ENCODE measurements at places on chromosomes 2 and 18.

GRCh38 chr2:200378652-200379290 is 72.3 kb downstream of the SPATS2L start:
- DNase-seq = no peak

- DNase-seq = no peak
Observed at GRCh38 chr2:9137379-9138150, 69.0 kb upstream of the ASAP2 start.

DNA sequence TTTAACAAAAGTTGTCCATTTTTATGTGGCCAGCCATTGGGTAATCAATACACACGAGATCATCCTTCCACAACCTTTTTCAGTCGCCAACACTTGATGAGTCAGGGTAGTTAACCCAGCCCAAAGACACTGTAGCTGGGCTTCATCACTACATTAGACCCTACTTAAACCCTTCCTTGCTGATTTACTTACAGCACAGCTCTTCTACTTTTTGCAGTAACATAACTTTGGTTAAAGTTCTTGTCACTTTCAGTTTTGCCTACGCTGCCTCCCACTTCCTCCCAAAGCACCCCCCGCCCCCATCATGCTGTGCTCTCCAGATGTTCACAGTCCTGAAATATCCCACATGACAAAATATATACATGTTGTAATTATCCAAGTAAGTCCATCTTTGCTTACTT is 103.6 kb downstream of the CDK15 start:
- DNase-seq = no peak

DNA sequence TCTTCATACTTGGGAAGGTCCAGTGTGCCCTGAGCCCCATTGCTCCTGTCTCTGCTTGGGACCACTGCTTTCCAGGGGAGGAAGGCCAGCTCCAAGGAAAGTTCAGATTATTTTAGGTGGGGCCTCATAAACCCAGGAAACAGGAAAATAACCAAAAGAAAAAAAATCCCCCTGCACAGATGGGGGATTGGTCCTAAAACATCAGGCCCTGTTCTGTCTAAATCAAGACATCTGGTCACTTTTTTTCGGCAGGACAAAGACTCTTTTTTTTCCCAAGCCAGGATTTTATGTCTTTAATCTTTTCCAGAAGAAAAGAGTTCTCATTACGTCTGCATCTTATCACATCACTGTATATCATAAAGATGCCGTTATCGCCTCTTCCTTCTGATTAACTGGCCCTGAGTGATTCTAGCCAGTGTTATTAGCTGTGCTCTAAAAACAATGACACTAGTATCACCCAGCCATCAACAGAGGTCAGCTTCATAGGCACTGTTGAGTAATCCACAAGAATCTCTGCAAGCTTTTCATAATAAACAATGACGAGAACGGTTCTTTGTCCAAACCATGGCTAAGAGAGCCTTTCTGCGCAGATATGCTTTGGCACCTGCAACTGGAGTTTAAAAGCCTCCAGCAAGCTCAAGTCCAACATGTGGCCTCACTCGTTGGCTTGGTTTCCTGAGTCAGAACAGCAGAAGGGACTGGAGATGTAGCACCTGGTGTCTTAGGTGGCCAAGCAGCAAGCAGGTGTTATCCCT is 138.2 kb downstream of the VAPA start:
- no peak for DNase-seq

DNA sequence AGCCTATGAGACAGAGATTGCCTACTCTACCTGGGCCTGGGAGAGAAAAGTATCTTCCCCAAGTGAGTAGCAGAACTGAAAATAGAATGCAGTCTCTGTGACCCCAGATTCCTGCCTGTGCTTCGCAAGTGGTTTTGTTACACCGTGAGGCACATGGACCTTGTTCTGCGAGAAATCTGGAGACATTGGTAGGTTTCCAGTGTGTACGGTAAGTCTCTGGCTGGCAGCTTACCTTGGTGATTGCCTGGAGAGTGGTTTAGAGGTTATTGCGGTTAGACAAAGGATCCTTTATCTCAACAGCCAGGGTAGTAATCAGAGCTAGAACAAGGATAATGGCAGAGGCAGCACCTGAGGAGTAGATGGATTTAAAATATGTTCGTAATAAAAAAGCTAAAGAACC is 606.0 kb upstream of the GCFC2 start:
- no peak for DNase-seq

DNA sequence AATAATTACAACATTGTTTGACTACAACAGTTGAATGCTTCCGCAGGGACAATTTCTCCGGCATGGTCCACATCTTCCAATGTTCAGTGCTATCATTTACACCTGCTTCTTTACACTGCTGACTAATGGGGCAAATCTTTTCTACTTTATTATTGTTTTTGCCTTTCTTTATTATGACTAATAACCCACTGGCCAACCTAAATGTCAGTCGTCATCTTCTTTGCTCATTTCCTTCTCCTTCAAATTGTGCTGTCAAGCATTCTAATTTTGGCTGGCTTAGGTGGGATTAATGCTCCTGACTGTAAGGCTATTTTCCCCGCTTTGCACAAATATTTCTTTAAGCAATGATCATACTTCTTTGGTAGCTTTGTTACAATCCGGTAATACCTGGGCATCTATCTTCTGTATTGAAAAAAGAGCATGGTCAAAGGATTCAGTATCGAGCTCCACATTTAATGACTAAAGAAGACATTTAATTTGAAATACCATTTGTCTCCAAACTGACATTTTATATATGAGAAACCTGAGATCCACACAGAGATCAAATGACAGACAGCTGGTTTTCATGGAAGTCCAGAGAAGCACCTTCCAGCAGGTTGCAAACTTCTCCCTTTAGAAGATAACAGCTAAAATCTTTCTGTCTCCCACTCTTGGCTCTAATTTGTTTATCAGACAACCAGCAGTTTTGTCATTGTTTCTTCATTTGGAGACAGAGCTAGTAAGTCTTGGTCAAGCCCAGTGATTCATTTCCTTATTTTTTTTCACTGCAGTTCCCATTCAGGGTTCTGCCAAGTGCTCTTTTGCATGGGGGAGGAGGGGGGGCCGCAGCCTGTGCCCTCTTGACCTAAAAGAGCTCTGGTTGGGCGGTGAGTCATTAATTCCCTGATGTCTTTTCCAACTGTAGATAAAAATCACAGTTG is 132.9 kb downstream of the SOCS6 start:
- DNase-seq = no peak

DNA sequence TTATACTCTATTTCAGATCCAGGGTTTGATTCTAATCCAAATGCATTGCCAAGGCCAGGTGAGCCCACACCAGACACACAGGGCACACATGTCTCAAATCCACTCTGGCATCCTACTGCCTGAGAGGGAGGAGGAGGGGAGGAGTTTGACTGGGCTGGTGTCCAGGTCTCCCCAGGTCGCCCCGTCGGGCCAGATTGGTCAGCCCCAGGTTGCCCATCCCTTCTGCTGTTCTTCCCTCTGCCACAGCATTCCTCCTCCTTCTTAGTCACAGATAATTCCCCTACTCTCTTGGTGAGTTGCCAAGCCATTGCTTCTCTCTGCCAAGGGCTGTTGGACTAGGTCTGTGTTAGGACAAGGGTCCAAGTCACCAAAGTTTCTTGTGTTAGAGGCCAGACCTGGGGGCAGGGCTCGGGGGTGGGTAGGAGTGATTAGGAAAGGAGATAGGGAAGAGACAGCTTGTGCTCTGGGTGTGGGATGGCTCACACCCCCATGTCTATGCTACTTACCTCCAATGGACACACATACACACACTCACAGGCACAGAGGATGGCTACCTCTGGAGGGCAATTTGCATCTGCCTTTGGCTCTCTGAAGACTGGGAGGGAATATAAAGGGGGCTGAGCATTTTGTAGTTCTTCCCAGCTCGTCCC is 2.5 kb upstream of the EGR4 start:
- no peak for DNase-seq

- DNase-seq = no peak
Observed at GRCh38 chr2:2735041-2735440, 404.0 kb upstream of the MYT1L start.

- DNase-seq = no peak
Observed at GRCh38 chr2:231613331-231613662, 20.6 kb downstream of the TEX44 start.

GRCh38 chr2:188898261-188898660 is 75.9 kb upstream of the COL3A1 start:
- no peak for DNase-seq

GRCh38 chr18:75538727-75539126 is 111.2 kb upstream of the SMIM21 start:
- no peak for DNase-seq

DNA sequence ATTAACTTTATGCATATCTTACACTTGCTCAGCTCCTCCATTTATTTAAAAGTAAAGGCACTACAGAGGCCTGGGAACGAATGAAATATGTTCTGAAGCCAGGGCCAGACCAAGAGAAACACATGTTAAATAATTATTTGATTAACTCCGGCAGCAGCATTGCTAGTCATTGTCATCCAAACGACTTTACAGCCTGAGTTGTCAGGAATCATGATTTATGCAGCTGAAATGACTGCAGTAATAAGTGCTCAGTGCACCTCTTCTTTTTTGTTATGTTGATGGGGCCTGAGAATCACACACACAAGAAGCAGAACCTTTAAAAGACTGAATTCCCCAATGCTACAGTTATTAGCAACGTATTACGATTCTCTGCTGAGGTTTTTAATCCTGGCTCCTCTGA is 58.9 kb downstream of the EPHA4 start:
- no peak for DNase-seq

- no peak for DNase-seq
Observed at GRCh38 chr2:128455721-128456050, 137.0 kb upstream of the HS6ST1 start.

DNA sequence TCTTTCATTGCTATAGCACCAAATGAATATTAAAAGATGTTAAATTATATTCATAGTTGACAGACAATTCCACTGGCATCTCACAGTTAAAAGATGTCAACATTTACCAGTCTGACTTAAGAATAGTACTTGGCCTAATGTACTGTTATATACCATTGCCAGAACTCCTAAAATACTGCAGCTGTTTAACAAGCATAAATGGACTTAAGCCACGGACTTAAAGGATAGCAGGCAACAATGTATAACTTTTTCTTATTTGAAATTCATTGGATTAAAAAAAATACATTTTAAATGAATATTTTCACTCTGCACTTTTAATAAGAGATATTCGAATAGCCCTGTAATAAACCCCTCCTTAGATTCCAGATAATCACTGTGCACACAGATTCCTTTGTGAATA is 3.8 kb downstream of the TCF4 start:
- no peak for DNase-seq

DNA sequence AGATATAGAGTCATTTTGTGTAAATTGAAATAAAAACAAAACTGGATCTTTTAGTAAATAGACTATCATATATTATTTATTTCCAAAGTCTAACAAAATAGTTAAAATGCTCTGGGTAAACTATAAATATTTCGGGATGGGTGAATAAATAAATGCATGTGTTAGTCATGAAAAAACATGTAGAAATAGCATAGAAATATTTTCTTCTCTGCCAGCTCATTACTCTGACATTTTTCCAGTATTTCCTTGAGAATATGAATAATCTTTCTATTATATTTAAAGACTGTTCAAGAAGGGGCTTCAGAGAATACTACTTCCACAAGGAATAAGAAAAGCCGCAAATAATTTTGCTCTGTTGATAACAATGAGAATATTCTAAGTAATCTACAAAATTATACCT is 880.4 kb downstream of the TRIB2 start:
- no peak for DNase-seq

GRCh38 chr2:56314796-56315195 is 131.0 kb downstream of the CCDC85A start:
- no peak for DNase-seq

GRCh38 chr18:8858888-8859511 is 153.6 kb downstream of the MTCL1 start:
- no peak for DNase-seq
